Activated T-cell treated with anti-CD3 and anti-CD28 coated beads for 4 hours (primary cell): ENCODE measurements at places on chromosomes 11 and 22.

- no peak for DNase-seq
Observed at GRCh38 chr11:83521647-83522596, 235.8 kb upstream of the CCDC90B start.

DNA sequence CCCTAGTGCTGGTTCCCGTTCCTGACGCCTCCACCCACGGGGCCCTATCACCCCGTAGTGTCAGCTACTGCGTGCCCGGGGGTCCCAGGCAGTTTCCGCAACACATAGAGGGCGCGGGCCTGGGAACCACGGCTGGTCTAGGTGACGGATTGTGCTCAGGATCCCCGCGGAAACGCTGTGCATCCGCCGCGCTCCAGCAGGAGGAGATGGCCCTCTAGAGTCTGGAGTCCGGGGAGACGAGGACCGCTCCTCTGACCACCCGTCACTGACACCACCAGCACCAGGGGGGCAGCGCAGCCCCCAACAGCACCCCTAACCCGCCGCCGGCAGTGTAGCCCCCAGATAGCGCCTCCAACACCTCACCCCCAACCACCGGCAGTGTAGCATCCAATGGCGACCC, 4.4 kb upstream of the RFPL3 start:
- DNase-seq, result no peak

GRCh38 chr22:46024136-46024840, 47.3 kb upstream of the WNT7B start:
- DNase-seq, result no peak

- no peak for DNase-seq
Observed at GRCh38 chr11:109814824-109815223, 278.4 kb upstream of the ZC3H12C start.

DNA sequence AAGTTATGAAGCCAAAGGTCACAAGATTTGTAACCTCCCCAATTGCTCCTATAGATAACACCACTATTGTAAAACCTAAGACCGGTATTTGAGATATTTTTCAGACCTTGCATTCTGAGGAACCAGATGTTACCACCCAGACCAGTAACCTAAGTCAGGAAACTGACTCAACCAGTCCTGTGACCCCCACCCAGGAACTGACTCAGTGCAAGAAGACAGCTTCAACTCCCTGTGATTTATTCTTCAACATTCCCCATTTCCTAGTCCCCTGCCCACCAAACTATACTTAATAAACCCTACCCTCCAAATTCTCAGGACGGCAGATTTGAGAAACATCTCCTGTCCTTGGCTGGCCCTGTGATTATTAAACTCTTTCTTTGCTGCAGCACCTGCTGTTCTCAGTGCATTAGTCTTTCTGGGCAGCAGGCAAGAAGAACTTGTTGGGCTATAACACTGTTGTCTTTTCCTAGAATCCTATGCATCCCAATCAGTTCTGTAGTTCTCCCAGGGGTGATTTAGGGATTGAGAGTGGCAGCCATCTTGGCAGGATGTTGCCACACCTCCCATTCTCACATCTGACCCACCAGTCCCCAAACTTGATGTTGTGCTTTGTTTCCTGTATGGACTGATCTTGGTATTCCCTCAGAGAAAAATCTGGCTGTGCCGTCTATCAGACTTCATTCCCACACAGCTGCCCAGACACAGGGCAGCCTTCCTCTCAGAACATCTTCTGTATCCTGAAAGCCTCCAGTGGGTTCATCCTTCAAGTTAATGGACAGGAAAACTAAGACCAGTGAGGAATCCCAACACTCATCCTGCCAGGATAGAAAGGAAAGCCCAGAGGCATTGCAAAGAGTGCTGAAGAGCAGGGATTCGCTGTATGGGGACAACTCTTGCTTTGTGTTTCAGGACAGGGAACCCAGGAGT, 104.0 kb downstream of the PDE2A start:
- DNase-seq, result no peak

- DNase-seq, result no peak
Observed at GRCh38 chr22:49573109-49573765, 254.4 kb downstream of the BRD1 start.

- no peak for DNase-seq
Observed at GRCh38 chr11:72173291-72173690, 18.6 kb upstream of the FOLR1 start.

DNA sequence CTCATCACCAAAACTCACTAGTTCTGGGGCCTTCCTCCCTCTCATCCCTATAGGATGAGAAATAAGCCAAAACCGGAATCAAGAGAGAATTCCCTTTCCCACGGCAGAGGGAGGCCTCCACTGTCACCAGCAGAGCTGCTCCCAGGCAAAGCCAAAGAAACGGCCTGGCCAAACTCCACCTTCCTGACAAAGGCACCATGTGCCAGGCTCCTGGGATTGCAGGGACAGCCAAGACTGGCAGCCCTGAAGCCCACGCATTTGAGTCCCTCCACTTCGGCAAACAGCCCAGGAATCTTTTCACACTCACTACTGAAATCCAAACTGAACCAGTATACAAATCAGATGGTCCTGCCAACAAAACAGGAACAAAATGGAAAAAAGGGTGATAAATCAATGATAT, 6.1 kb downstream of the SMCO4 start:
- DNase-seq, result no peak

- DNase-seq, result no peak
Observed at GRCh38 chr22:45090497-45090910, 73.2 kb upstream of the NUP50 start.

GRCh38 chr11:21567645-21568290, 625.1 kb upstream of the ANO5 start:
- no peak for DNase-seq

GRCh38 chr11:2276280-2277007, 6.1 kb upstream of the ASCL2 start:
- DNase-seq, result no peak

- no peak for DNase-seq
Observed at GRCh38 chr11:92885600-92885999, 83.9 kb upstream of the MTNR1B start.

- DNase-seq, result no peak
Observed at GRCh38 chr11:1293619-1294015, 15.8 kb downstream of the TOLLIP start.

GRCh38 chr11:69243496-69244200, 50.3 kb upstream of the MYEOV start:
- no peak for DNase-seq

- no peak for DNase-seq
Observed at GRCh38 chr11:32434356-32435151, 785 bp downstream of the WT1 start.

- DNase-seq, result no peak
Observed at GRCh38 chr22:45262931-45263462, 21.8 kb upstream of the UPK3A start.

- DNase-seq, result no peak
Observed at GRCh38 chr11:100152766-100153165, 534.3 kb upstream of the ARHGAP42 start.

- DNase-seq, result no peak
Observed at GRCh38 chr11:86723281-86723680, 50.9 kb upstream of the ME3 start.

GRCh38 chr11:17410606-17411379, 22.3 kb upstream of the KCNJ11 start:
- DNase-seq, result no peak

DNA sequence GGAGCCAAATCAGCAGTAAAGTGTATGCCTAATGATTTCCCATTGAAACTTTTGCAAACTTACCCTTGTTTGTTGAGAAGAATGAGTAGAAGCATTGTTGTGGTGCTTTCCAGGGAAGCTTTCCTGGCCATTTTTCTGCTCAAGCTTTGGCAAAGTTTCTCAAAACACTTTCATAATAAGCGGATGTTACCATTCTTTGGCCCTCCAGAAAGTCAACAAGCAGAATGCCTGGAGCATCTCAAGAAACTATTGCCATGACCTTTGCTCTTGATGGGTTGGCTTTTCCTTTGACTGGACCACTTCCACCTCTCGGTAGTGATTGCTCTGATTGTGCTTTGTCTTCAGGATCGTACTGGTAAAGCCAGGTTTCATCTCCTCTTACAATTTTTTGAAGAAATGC, 10.7 kb downstream of the PIWIL4 start:
- DNase-seq, result no peak

- no peak for DNase-seq
Observed at GRCh38 chr11:46161201-46161600, 39.9 kb upstream of the PHF21A start.

- DNase-seq, result no peak
Observed at GRCh38 chr11:67062526-67063373, 6.1 kb downstream of the RHOD start.

- no peak for DNase-seq
Observed at GRCh38 chr22:29385151-29385704, 3.1 kb downstream of the AP1B1 start.

DNA sequence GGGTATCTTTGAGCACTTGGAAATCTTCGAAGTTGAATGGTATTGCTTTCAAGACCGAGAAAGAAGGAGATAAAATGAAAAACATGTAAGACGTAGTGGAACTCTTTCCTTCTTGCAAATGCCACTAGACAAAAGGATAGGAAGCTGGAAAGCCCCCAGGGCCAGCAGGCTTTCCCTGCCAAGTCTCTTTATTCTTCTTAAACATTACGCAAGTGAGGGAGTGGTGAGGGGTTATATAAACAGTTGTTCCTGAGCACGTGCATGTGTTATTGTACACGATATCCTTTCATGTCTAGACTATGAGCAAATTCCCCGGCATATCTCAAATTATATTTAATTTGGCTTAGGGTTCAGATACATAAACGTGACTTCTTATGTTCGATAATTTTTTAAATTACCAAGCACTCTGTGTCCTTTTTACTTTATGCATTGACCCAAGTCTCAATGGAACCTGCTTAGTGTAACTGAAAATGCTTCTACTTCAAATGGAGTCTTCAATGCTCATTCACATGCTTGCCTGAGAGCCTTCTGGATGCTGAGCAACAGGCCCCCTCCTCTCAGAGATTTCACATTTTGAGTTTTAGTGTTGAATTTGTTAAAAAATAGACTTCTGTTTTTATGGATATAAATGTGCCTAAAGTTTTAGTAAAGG, 59.0 kb downstream of the PPP2R1B start:
- no peak for DNase-seq

GRCh38 chr11:7487360-7487759, 2.1 kb downstream of the OLFML1 start:
- DNase-seq, result no peak

GRCh38 chr11:103798446-103798845, 238.0 kb upstream of the DDI1 start:
- DNase-seq, result no peak

- no peak for DNase-seq
Observed at GRCh38 chr11:64248578-64248977, 1.8 kb upstream of the PPP1R14B start.

- no peak for DNase-seq
Observed at GRCh38 chr11:104916442-104916841, 18.2 kb upstream of the CASP12 start.

DNA sequence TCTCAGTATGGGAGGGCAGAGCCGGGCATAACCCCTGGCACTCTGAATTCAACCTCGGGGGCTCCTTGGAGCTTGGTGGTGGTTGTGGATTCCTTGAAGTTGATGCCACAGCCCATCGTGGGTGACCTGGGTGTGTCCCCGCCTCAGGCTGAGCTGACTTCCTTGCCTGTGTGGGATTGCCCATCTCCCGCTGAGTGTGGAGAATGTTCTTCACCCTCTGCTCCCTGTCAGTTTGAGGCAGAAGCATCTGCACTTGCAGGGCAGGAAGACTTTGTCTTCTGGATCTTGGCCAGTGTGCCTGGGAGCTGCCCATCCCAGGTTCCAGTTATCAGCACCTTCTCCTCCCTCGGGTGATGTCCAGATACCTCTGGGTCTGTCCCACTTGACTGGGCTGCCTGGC, 25.3 kb downstream of the CD82 start:
- no peak for DNase-seq
